ENCODE measurements at places on chromosomes 6 and 20.

DNA sequence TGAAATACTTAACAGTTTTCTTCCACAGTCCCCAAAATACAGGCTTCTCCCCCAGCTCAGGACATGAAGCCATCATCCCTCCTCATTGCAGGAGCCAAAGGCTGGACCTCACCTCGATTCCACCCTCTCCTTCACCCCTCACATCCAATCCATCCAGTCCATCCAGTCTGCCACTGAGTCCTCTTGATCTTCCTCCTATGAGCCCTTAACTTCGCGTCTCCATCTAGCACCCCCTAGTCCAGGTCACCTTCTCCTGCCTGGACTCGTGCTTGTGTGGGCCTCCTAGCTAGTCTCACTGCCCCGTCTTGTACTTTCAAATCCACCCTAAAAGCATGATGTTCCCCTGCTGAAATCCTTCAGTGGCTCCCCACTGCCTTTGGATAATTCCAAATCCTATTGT is 3.3 kb downstream of the TRIB3 start:
- no peak for DNase-seq

- DNase-seq, result no peak
Measured at GRCh38 chr6:125773387-125774341, 17.1 kb upstream of the NCOA7 start.

DNA sequence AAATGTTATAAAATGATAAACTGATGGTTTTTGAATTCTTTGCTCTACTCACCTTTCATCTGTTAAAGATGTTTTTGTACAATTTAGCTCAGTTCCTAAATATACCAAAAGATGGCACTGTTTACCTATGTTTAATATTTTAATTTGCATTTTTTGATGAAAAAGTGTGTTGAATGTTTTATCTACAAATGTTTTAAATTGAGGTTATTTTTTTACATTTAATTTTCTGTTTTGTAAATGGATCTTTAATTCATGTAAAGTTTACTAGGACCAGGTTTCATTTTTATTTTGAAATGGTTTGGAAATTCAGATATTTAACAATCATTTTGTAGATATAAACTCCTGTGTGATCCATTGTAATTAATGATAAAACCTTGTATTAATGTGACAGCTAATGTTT is 30.0 kb downstream of the CDKAL1 start:
- DNase-seq, result no peak

GRCh38 chr6:88566746-88567534 is 396.5 kb downstream of the RNGTT start:
- peak; percentile 49 for DNase-seq

DNA sequence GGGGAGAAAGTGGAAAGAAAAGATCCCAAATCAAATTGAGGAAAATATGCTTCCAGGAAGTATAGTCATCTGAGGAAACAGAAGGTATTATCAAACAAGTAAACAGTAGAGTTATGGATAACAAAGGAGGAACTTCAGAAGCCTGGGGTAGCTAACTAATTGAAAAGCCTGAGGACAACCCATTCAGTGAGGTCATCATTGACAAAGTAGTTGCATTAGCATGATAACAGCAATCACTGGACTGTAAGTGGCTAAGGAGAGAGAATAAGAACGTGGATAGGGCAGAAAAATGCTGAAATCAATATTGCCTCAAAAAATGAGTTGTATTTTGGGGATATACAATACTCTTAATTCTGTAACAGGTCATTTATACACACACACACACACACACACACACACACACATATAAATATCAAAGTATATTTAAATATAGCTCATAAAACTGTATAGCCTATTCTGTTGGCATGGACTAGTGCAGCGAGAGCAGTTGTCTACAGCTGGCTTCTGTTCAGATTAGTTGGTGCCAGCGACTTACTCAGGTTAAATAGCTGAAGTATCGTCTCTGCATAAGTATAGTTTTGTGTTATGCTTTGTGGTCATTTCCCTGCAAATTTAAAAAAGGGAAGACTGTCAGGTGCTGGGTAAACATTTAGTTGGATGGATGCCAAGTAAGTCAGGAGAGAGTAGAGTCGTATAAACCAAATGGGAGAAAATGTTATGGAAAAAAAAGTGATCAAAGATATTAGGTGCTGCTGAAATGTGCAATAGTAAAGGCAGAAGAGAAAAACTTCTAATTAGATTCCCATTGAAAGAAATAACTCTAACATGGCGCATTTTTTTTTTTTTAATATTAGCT is 33.8 kb upstream of the CTAGE9 start:
- no peak for DNase-seq

- no peak for DNase-seq
Measured at GRCh38 chr20:46541229-46541935, 9.1 kb downstream of the OCSTAMP start.

GRCh38 chr6:31204751-31205145 is 34.3 kb upstream of the POU5F1 start:
- DNase-seq, result no peak

DNA sequence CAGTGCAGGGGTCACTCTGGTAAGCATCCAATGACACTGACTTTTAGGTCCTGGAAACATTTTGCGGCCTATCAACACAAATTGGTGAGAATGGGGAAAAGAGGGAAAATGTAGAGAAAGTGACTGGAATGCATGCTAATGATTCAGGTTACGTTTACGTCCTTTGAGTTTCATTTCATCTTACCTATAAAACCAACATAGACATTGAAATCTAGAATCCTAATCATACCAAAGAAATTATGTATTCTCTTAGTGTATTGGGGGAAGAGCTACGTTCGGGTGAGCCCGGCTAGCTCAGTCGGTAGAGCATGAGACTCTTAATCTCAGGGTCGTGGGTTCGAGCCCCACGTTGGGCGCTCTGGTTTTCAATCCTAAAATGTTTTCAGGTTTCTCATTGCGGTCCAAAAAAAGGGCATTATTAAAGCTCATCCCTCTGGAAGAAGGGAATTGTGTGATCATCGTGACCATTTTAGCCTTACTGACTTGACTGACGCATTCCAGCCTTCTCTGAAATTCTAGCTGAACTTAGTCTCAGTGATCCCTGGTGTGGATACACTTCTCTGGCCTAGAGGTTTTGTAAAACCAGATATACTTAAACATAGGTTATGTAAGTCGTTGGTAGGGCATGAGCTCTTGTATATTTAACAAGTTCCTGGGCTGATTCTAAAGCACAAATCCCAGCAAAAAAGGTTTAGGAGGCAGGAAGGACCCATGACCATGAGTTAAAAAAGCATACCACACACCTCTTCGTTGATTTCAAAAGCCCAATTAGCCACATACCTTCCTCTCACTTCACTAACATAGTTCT is 18.3 kb downstream of the HMGN4 start:
- DNase-seq, result peak; percentile 48

DNA sequence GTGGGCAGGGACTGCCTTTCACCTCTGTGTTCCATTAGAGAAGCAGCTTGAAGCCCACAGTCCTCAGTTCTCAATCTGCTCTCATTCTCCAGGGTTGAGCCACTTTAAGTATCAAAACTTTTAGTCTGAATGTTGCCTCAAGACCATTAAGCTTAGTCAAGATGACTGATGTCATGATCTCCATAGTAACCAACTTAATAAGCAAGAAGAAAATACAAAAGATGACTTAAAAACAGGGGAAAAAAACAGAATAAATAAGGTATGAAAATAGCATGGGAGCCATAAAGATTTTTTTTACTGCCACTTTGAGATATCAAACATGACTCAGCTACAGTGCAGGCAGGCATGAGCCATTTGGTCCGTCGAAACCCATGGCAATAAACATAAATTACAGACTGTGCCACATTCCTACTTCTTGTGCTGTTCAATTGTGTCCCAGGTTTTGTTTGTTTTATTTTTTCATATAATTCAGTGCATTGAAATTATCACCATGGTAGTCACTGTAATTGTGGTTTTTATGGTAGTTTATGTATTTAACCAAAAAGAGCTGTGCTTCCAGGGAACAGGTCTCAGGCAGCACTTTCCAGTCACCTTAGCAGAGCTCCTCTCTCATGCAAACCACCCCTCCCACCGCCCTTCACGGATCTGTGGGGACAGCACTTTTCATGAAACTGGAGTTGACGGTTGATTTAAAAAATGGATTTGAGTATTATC is 156.5 kb upstream of the INSM1 start:
- no peak for DNase-seq

DNA sequence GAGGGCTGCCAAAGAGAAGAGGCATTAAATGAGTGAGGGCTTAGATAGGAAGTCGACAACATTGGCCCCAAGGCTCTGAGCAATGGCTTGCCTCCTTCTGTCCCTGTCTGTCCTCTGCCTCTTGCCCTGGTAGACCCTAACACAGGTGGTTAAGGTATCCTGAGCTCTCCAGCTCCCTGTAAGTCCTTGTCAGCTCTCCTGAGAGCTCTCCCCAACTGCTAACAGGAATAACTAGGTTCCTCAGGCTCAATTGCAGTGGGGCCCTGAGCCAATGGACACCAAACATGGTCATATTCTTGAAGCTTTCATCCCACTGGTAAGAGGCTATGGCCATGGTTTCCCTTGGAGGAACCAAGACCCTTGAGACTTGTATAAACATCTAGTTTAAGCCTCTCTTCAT is 5.0 kb upstream of the CPNE1 start:
- no peak for DNase-seq

DNA sequence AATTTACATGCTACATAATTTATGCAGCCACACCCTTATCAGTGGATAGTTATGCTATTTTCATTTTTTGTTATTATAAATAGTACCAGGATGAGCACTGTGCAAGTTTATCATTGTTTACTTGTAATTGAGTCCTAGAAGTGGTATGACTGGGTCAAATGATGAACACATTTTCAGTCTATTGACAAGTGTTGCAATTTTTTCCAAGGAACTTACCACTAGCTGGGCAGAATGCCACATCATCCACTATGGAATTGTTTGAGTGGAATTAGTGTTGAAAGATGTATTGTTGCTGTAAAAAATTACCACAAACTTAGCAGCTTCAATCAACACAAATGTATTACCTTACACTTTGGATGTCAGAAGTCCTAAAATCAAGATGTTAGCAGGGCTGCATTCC is 38.1 kb upstream of the OPN5 start:
- no peak for DNase-seq

Data from SK-N-SH (cell line).